ENCODE measurements at places on chromosomes 1 and 21.

- no peak for DNase-seq
Observed at GRCh38 chr1:56676571-56677035, 31.5 kb downstream of the PRKAA2 start.

- peak; percentile 87 for DNase-seq
Observed at GRCh38 chr1:73044241-73045036, 762.1 kb upstream of the NEGR1 start.

DNA sequence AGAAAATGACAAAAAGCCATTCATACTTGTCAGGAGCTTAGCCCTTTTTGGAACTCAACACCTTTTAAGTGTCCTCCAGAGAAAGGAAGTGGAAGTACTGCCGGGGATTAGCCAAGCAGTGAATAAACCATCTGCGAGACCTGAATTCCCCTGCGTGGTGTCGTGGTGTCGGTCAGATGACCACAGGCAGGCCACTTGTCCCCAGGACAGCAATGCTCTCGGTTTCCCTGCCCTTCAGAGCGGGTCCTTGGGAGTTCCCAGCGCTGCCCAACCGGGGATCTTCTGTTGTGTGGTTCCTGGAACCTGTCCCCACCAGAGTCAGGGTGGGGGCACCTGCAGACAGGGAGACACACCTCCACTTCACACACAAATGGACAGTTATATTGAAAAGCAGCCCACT, 9.2 kb downstream of the GPR157 start:
- DNase-seq, result no peak

DNA sequence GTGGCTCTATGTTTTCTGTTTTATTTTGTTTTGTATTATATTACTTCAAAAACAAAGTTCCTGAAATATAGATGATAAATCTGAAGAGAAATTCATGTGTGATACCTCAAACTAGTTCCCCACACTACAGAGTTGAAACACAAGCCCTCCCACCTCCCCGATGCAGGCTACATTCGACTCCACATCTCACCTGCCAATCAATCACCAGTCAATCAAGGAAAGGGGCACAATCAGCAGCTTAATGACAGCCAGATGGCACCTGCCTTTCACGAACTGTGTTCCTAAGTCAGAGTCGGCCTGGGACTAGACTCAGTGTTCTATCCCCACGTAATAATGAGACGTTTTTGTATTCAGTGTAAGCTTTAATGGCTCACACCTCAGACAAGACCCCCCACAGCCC, 313.4 kb downstream of the SPATA17 start:
- DNase-seq, result no peak

GRCh38 chr1:177928194-177928593, 41.7 kb downstream of the SEC16B start:
- DNase-seq, result no peak

GRCh38 chr21:36166705-36167104, 10.1 kb downstream of the DOP1B start:
- no peak for DNase-seq

DNA sequence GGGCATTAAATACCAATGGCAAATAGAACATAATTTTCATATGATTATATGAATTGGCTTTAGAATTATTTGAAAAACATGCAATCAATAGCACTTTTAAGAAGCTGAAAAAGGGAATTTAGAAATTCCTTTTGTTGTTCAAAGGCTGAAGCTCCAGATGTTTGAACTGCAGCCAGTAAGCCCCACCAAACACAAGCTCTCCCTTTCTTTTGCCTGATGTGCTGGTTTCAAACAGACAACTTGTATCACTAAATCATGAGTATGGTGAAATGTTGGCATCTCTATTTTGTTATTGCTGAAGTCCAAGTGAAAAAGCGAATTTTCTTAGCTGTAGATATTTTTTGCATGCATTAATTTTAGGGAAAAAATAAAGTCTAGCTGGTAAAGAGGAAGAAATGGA, 27.5 kb upstream of the NCAM2 start:
- DNase-seq, result no peak

DNA sequence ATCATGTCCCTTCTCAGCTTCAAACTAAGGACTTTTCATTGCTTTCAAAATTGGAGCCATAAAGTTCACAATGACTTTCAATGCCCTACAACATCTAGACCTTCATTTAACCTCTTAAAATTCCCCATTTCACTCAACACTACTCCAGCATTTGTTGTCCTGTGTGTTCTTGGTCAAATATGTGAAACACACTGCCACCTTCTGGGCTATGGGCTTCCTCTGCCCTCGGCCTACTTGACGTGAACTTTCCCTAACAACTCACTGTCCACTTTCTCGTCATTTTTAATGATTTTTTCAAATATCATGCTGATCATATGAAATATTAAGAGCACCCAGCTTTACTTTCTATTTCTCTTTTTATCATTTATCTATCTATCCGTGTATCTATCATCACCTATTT, 2018.4 kb downstream of the NCAM2 start:
- DNase-seq, result peak; percentile 43

DNA sequence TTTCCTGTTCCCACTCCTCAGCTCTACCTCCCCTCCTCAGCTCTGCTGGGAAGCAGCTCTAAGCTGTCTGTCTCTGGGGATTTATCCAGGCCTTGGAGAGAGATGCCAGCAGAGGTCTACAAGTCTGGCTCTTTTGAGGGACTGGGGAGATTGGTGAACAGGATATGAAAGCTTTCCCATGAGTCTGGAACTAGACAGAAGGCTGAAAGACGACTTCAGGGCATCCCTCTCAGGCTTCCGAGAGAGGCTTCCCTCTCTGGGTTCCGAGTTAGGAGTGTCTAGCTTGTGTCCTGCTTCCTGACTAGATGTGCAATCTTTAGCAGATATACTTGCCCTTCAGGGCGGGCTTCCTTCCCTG, 733 bp downstream of the TMEM35B start:
- no peak for DNase-seq

GRCh38 chr1:166692346-166692745, 146.9 kb upstream of the POGK start:
- no peak for DNase-seq

- no peak for DNase-seq
Observed at GRCh38 chr1:94702442-94702815, 117.7 kb upstream of the SLC44A3 start.

- no peak for DNase-seq
Observed at GRCh38 chr1:89547563-89548116, 23.0 kb downstream of the LRRC8B start.

- no peak for DNase-seq
Observed at GRCh38 chr1:76425201-76426145, 350.9 kb downstream of the ST6GALNAC3 start.

- DNase-seq, result no peak
Observed at GRCh38 chr1:208108646-208109330, 135.4 kb downstream of the PLXNA2 start.

GRCh38 chr1:99645699-99646531, at the start of gene PALMD:
Gene PALMD, plus strand, starts transcription at chr1:99646113. Its CDS starts 205 bp downstream, at chr1:99646318.
- DNase-seq, result no peak

- no peak for DNase-seq
Observed at GRCh38 chr21:18831942-18832676, 428.5 kb upstream of the TMPRSS15 start.

DNA sequence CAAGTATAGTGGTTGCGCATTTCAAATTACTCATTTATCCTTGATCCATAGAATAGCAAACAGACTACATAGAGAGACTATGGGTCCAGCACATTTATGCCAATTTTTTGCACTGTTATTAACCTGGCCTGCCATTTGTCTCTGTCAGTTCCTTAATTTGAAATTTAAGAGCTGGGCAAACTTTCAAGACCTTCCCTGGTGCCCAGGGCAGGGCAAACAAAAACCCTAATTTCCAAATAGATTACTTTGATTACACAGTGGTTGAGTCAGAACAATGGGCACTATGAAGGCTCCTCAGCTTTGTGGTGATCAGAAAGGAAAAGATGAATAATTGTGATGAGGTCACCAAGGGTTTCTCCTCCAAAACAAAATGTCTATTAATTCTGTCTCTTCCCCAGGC, 80.6 kb downstream of the TNFSF18 start:
- no peak for DNase-seq

All from Kasumi-1 (cell line).